Stimulated activated CD8-positive, alpha-beta memory T cell treated with anti-CD3 and anti-CD28 coated beads, Interleukin-2, amount 100 ng/mL, for 1 hour (primary cell): ENCODE measurements at places on chromosomes 7 and 10.

- no peak for DNase-seq
Observed at GRCh38 chr7:96637522-96637921, 72.1 kb downstream of the SEM1 start.

DNA sequence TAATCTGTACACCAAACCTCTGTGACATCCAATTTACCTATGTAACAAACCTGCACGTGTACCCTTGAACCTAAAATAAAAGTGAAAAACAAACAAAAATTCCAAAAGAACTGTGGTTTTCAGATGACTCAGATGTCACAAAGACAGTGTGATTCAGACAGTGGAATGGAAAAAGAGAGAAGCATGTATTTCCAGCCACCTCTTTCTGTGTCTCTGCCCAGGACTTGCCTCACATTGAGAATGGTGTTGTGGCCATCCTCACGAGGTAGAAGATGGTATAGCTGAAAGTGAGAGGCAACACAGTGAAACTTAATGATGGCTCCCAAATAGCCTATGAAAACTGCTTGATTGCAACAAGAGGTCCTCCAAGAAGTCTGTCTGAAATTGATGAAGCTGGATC is 78.0 kb downstream of the ARL5B start:
- DNase-seq: no peak

GRCh38 chr7:142855114-142855743 is 353 bp downstream of the EPHB6 start:
- no peak for DNase-seq

DNA sequence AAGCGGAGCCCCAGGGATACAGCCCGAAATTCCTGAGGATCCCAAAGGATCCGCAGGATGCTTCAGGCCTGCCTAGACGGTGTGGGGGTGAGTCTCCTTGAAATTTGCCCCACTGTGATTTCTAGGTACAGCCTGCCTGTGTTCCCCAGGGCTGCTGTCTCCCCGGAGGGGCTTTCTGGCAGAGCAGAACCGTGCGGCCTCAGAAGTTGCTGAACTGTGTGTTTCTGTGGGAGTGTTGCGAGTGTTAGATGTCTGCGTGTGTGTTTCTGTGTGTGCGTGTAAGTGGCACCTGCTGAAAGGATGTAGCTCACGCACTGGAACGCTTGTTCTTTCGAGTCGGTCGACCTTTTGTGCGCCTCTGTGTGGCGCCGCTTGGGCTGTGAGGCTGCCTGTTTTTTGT is 27.8 kb upstream of the ZNF273 start:
- no peak for DNase-seq

DNA sequence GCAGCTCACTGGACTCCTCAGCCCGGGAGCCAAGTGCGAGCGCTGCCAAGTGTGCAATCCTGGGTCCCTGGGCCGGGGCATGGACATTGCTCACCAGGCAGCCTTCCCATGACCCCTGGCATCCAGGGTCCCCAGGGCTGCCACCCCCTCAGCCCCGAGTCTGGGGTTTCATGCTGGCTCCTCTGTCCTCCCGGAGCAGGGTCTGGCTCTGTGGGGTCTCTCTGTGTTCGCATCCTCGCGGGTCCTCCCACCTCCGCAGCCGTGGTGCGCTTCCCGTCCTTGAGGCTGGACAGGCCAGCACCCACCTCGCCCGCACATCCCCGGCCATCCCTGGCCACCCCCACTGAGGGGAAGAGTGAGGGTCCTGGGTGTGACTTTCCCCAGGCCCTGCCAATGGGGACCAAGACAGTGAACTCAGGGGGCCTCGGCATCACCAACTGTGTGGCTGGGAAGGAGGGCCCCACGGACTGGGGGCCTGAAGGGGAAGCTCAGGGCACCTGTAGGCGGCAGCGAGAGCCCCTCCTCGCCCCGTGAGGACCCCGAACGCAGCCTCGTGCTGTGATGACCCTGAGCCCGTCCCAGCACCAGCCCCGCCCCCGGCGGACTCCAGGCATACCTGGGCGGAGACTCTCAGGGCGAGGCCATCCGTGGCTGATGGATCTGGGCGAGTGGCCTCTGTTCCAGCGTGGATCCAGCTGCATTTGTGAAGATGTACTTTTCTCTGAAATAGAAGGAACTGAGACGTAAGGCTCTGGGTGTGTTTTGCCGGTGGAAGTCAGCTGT is 50.3 kb upstream of the CFAP46 start:
- no peak for DNase-seq

- DNase-seq: no peak
Observed at GRCh38 chr7:69105092-69105491, 493.2 kb upstream of the AUTS2 start.

DNA sequence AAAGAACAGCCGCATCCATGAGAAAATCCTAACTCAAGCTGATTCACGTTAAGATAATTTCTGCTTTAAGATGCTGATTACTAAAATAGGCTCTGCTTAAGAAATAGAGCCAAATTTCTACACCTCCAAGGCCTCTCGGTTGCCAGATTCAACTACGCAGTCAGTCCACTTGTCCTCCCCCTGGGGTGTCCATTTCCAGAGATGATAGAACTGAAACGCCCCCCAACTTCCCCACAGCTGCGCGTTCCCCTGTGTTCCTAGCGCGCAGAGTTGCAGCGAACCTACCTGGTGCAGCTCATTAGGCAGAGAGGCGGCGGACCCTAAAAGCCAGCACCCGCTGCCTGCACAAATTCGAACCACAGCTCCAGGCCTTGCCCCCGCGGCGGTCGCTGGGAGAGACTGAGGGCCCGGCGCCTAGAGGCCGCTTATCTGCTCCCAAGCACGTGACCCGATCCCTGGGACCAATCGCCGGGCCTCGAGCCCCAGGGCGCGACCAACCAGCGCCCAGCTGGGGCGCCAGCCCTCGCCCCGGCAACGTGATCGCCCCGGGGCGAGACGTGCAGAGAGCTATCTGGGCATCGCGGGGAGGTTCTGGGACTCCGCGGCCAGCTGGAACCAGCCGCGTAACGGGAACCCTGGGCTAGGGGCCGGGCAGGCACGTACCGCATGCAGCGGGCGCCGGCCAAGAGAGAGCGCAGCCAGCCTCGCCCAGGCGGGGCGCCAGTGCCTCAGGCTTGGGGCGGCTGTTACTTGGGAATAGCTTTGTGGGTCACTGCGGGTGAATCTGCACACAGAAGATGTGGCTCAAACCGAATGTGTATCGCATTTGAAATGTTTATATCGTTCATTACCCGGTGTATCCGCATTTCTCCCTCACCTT is at the start of gene PPP1R3C:
Gene PPP1R3C, minus strand, starts transcription at position 401 of the 880 bp plus-strand sequence. Its CDS starts 102 bp downstream, at position 299.
- DNase-seq: no peak

DNA sequence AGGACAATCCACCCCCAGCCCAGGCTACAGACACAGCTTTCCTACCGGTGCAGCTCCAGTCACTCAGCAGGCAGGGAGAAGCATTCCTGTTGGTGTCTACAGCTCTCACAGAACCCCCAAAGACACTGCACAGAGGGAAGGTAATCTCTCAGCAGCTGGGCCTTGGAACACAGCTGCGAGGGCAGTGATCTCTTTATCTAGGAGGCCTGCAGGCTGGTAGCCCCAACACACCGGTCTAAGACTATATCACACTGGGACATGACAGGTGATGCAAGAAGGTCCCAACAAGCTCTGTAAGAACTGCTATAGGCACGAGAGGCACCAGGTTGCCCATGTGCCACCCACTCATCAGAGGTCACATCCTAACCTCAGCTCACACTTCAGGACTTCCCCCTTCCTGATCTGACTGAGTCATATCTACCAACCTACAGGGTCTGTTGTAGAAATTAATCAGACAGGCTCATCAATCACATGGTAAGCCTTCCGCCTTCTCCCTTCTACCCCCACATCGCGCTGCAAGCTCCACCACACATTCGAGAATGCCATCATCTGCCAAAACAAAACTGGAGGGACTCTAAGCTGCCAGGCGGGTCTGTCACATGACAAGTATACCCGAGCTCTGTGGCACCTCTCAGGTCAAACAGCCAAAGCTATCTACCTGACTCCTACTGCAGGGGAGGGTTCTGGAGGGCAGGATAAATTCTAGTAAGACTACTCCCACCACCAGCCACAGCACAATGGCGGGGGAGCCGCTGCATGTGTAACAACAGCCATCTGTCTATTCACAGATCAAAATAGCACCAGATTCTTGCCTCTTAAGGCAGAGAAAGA is 26.1 kb downstream of the FAM53B start:
- peak; percentile 52 for DNase-seq

DNA sequence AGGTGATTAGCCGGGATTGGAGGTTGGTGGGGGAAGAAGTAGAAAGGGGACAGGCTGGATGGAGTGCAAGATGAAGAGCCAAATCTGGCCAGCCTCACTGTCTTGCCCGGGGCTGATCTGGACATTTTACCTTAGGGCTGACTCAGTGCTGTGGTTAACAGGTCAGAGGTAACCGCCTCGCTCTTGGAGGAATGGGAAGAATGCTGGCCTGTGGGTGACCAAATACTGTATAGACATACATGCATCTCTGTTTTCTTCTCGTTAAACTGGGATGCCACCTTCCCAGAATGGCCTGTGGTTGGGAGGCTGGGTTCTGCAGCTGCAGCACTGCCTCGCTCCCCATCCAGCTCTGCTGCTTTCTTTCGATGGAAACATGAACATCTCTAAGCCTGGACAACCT is 120.0 kb downstream of the SEC23IP start:
- no peak for DNase-seq

GRCh38 chr7:74542558-74543117 is 88.9 kb downstream of the GTF2IRD1 start:
- DNase-seq: no peak

DNA sequence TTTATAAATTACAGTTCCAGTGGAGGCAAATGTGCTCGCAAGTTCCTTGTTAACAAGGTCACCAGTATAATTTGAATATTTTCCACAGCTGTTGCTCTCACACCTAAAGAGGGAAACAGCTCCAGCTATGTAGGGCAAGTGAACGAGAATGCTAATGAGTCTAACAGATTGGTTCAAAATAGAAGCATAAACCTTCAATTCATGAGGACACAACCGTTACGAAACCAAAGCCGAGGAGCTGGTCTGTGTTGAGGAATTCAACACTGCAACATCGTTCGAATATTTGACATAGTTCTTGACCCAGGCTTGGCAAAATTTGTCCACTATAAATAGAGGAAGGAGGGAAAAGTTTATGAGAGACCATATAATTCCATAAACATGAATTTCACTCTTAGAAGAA is 161.3 kb downstream of the KLF6 start:
- DNase-seq: no peak

GRCh38 chr7:55469271-55469681 is 103.0 kb downstream of the VOPP1 start:
- DNase-seq: no peak

- no peak for DNase-seq
Observed at GRCh38 chr7:29795696-29796580, 10.4 kb upstream of the WIPF3 start.

DNA sequence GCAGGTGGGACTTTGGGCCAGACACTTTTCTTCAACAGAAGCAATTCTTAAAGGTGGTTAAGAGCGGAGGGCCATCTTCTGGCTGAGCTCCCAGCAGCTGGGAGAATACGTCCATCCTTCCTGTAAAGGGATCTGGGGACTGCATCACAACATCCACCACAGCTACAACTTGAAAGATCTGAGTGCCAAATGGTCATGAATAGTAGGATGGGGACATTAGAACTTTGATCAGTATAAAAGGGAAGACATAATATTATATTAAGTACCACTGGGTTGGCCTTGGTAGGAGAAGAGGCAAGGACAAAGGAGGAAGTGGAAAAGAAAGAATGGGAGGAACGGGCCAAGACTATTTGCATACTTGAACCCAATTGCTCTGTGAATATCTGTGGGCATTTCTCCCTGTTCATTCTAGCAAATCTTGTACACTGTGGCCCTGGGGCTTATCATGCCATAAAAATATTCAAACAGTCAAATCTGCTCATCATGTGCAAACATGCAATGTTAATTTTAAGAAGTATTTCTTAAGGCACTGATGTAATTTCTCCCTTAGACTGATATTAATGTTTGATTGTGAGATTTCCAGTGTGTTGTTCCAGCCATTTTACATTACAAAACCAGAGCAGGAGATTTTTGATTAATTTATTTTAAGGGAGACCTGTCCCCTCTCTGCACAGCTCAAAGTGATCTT is 65.5 kb upstream of the CREB5 start:
- DNase-seq: no peak
